ENCODE measurements at places on chromosomes 1 and 21.

GRCh38 chr1:176515310-176515709 is 52.3 kb downstream of the PAPPA2 start:
- DNase-seq: no peak

- DNase-seq: no peak
Measured at GRCh38 chr1:228245111-228245510, 37.3 kb downstream of the OBSCN start.

DNA sequence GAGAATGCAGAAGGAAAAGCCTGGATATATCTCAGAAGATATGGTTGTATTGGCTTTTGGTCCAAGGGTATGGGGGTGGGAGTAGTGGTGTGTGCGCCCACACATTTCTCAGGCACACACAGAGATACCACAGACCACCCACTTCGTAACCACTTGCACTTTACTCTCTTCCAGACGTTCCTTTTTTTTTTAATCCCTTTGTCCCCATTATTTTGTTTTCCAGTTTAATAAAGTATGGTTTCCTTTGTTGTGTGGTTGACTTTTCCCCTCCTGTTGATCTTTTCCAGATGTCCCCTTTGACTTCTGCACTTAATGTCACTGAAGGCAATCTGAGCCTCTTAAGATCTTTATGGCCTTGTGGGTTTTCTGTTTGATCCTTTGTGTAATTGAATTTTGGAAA is 10.5 kb upstream of the TARS2 start:
- DNase-seq: no peak

- DNase-seq: no peak
Measured at GRCh38 chr21:37974081-37974480, 57.8 kb upstream of the KCNJ6 start.

DNA sequence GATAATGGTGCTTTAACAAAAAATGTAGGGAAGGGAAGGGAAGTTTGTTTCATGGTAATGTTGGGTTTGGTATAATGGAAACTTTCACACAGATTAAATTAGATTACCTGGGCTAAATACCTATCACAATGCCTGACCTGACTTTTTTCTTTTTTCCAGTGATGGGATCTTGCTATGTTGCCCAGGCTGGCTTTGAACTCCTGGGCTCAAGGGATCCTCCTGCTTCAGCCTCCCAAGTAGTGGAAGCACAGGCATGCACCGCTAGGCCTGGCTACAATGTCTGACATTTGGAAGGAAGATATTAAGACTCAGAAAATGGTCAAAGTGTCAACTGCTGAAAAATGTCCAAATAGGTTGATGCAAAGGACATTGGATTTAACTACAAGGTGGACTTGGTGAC is 67.4 kb downstream of the KCNK1 start:
- DNase-seq: no peak

DNA sequence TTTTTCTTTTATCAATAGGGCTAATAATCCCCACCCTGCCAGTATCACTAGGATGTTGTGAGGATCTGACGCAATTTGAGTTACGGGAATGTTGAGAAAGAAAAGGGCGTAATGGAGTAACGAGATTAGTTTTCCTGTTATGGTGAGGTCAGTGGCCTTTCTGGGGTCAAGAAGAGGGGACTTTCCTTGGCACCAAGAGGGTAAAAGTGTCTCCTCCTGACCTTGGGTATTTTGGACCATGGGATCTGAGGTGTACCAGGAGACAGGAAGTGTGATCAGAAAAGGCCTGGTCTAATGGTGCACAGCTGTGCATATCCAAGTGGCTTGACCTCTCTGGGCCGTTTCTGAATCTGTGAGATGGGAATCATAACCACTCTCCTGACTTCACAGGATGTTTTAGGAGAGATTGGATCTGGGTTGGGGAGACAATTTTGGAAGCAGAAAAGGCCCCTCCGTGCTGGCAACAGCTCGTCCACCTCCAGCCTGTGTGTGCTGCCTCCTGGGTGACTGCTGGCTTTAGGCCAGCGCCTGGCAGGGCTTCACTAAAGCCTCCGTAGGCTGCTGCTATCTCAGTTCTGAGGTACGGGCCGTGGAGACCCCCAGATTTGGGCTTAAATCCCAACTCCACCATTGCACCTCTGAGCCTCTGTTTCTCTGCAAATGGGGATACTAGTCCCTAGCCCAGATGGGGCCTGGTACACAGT is 37.1 kb downstream of the ALPL start:
- no peak for DNase-seq

- DNase-seq: no peak
Measured at GRCh38 chr1:204359474-204360255, at the start of gene PLEKHA6. Gene PLEKHA6, minus strand, starts transcription at chr1:204359929. Its CDS starts 86,202 bp downstream, at chr1:204273727.

DNA sequence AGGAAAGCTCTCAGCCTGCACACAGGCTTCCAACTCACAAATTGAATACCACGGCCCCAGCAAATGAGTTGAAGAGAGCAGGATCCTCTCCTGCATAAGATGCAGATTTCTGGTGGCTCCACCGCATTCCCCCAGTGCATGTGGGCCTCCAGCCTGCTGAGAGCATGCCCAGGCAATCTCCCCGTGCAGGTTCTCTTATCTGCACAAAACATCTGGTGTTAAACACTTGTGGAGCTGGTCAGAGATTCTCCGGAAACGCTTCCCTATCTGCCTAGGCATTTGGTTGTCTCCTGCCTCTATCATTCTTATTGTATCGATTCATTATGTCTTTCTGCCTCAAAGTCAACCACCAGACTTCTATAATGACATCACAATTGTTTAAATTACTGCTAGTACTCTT is 1349.0 kb upstream of the B3GALT2 start:
- DNase-seq: no peak

GRCh38 chr1:77540501-77541161 is 141.8 kb downstream of the ZZZ3 start:
- DNase-seq: no peak

DNA sequence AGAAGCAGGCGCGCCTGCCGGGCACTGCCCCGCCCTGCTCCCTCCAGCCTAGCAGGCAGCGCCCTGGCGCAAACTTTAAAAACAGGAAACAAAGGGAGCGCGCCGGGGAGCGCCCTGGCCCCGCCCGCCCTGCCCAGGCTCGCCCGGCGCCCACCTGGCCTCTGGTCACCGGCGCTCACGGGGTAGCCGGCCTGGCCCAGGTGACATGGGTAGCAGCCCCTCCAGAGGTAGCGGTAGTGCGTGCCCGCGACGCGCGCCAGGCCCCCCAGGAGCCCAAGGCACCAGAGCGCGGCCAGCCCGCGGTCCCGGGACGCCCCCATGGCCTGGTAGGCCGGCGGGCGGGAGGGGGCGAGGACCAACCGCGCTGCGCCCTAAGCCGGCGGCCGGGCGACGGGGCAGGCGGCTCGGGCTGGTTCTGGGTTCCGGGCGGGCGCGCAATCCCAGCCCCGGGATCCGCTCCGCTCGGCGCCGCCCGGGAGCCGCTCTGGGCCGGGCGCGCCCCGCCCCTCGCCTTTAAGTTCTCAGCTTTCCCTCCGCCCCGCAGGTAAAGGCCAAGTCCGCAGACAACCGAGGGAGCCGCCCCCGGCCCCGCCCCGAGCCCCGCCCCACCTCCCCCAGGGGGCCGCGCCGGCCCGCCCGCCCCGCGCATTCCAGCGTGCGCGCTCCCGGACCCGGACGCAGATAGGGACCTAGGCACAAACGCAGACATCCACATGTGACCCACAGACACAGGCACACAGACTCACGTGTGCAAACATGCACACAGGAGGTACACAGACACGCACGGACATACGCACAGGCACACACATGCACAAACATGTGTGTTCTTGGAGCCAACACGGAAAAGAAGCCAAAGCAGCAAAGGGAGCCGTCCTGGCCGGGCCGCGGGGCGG is 76.7 kb downstream of the ARHGEF16 start:
- DNase-seq: peak; percentile 58

- DNase-seq: no peak
Measured at GRCh38 chr1:180994262-180994661, 28.4 kb downstream of the STX6 start.

DNA sequence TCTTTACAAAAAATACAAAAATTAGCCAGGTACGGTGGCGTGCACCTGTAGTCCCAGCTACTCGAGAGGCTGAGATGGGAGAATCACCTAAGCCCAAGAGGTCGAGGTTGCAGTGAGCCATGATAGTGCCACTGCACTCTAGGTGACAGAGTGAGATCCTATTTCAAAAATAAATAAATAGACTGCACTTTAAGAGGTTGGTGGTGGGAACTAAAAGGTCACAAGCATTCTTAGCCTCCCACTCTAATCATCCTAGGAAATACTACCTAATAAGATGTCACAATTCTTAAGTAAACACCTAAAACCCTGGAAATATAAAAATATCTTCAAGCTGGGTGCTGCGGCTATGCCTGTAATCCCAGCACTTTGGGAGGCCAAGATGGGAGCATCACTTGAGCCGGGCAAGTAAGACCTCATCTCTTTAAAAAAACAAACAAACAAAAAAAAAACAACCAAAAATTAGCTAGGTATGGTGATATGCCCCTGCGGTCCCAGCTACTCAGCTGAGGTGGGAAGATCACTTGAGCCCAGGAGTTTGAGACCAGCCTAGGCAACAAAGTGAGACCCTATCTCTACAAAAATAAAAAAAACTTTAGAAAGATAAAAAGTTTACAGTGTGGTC is 4.1 kb downstream of the DCAF8 start:
- no peak for DNase-seq

DNA sequence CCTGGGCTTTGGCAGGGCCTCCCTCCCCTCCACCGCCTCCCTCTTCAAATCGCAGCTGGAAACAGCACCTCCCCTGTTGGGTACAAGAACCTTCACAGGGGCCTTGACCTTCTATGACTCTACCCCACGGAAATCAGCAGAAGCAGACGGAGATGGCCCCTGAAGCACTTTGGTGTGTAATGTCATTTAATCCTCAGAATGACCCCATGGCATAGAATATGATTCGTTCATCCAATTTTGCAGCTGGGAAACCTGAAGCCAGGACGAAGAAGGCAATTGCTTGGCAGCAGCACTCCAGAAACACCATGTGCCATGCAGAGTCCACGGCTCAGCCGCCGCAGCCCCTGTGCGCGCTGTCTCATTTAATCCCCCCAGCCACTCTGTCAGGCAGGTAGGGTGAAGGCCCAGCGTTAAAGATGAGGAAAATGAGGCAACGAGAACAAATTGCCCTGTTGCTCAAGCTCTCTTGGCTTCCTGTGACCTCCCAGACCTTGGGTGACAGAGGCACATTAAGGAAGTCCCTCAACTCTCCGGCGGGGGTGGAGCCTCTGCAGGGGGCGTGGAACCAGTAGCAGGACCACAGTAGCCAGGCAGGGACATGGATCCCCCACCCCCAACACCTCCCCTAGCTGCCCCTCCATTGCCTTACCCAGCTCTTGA is 25.8 kb upstream of the LAPTM5 start:
- no peak for DNase-seq

DNA sequence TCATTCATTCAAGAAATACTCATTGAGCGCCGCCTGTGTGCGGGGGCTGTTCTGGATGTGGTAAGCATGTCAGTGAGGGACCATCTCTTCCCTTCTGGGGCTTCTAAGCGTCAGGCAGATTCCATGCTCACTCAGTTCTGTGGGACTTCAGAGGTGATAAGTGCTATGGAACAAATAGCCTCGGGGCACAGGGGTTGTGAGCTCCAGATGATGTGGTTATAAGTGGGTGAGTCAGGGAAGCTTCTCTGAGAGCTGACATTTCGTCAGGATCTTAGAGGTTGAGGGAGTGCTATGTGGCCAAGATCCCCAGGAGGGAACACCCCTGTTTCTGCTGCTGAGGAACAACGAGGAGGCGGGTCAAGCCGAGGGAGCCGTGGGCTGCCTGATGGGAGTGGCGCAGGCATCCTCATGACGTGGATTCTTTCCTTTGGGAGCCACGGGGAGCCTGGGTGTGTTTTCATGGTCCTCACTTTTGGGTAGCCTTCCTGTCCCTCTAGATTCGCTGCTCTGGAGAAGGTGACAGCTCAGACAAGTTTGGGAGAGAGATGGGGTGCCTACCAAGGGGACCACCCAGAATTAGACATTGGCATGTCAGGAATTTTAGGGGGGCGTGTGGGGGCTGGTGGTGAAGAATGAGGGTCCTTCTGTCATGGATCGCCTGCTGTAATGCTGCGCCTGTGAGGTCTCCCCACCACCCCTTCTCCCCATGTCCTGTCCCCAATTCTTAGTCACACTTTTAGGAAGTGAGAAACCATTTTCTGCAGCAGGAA is 38.5 kb downstream of the HUNK start:
- no peak for DNase-seq

GRCh38 chr1:39652554-39652953 is 13.1 kb upstream of the HEYL start:
- DNase-seq: no peak

GRCh38 chr1:97451046-97451826 is 469.6 kb downstream of the DPYD start:
- no peak for DNase-seq

DNA sequence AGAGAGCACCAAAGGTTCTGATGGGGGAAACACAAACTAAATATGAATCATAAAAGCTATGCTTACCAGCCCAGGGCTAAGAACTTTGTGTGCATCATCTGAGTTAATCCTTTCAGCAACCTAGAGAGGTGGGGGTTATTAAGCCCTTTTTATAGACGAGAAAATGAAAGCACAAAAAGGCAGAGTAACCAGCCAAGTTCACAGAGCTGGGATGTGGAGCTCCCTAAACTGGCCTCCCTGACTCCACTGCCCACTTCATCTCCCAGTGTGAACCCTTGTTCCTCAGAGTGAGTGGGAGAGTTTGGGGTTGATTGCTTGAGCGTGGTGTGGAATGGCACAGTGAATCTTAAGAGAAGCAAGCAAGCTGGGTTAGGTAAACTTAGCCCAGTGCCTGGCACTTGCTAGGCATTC is 10.8 kb upstream of the BCAR3 start:
- no peak for DNase-seq

DNA sequence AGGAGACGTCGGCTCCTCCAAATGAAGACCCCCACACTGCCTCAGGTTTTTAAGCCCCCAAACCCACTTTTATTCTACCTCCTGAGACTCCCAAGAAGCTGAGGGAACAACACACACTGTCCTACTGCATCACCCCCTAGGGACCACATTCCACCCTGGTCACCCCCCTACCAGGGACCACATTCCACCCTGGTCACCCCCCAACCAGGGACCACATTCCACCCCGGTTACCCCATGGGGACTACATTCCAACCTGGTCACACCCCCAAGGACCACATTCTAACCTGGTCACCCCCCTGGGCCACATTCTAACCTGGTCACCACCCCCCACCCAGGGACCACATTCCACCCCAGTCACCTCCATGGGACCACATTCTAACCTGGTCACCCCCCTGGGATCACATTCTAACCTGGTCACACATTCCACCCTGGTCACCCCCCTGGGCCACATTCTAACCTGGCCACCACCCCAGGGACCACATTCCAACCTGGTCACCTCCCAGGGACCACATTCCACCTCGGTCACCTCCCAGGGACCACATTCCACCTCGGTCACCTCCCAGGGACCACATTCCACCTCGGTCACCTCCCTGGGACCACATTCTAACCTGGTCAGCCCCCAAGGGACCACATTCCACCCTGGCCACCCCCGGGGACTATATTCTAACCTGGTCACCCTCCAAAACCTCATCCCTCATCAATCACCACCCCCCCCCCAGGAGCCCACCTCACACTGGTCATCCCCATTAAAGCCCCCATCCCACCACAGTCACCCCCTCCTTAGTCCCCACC is 587.6 kb downstream of the NPHP4 start:
- DNase-seq: no peak

DNA sequence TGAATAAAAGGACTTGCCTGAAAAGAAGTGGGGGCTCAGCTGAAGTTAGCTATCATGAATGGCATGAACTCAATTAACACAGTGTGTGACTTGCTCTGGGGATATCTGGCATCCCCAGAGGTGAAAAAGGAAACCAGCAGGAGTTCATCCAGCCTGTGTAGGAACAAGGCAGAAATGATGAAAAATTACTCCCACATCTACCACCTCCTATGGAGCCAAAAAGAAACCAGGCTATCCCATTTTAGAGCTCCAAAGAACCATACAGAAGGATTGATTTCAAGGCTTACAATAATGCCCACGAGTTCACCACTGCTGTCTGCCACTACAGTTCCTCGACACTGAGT is 25.3 kb downstream of the TP53BP2 start:
- DNase-seq: no peak
